ENCODE measurements at places on chromosomes 11 and 22.
A peak's percentile ranks its signal among the peaks of the same experiment; 100 is the strongest.

GRCh38 chr11:116386118-116386699 lies 386.6 kb downstream of the BUD13 start:
- DNase-seq, result no peak

DNA sequence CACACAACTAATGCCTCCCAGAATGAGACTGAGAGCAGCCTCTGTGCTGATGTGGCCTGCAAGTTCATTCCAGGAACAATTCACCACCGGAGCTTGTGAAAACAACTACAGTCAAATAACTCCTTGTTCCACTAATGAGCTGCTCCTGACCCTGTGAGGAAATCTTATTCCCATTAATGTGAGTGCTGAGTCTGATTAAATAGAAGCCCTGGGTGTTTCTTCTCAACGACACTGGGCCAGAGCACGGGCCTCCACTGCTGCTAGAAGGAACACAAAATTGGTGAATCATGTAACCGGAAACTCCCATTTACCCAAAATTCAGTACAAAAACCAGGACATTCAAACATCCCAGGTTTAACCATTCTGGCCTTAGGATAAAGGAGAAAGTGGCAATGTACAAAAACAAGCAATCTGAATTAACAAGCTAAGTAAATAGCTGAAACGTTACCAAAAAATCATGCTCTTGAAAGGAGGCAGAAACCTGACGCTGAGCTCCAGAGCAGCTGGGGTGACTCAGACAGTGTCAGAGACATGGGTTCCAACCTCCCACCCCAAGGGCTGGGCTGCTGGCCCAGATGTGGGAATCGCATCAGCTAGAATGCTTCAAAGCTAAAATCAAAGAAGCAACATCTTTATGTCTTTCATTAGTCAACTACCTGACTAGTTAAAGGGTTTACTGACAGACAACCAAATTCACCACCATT lies 26.7 kb downstream of the SERGEF start:
- DNase-seq, result no peak

DNA sequence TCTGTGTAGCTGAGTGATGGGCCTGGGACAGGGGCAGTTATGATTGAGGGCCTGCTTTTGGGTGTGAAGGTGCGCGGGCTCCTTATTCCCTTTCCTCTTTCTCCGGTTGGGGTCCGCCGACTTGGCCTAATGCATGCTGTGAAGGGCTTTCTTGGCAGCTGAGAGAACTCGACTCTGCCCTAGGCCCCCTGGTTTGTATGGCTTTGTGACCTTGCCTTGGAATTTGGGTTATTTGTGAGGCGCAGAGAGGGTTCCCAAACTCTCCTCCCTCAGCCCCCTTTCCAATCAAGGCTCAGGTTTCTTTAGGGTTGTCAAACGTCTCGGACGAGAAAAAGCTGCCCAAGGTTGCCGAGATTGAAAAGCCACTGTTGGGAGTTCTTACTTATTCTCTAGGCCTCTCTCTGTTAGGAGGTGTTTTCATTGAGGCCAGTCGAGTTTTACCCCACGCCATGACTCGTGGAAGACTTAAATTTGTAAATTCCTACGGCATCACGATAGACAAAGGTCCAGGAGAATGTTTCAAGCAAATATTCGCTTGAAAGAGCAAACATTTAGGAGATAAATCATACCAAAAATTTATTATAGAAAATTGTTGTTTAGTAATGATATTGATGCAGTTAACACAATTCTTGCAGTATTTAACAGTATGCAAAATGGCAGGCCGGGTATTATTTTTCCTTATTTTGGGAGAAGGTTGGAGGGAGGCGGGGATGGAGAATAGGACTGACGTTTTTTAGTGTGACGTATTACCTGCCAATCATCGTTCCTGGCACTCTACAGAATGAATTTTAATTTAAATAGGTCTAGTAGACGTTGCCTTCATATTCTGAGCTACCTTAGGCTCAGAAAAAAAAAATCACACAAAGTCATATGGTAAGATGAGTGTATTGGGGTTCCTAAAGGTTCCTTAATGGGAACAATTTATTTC lies 689 bp downstream of the PDHX start:
- DNase-seq, result no peak

- peak; percentile 87 for DNase-seq
Measured at GRCh38 chr11:34053161-34053686, 1.7 kb downstream of the CAPRIN1 start.

GRCh38 chr11:128685402-128686020 lies 8.4 kb upstream of the FLI1 start:
- peak; percentile 63 for DNase-seq

GRCh38 chr11:92264350-92264749 lies 39.7 kb downstream of the FAT3 start:
- DNase-seq, result no peak

- DNase-seq, result no peak
Measured at GRCh38 chr11:79414644-79415317, 26.0 kb downstream of the TENM4 start.

DNA sequence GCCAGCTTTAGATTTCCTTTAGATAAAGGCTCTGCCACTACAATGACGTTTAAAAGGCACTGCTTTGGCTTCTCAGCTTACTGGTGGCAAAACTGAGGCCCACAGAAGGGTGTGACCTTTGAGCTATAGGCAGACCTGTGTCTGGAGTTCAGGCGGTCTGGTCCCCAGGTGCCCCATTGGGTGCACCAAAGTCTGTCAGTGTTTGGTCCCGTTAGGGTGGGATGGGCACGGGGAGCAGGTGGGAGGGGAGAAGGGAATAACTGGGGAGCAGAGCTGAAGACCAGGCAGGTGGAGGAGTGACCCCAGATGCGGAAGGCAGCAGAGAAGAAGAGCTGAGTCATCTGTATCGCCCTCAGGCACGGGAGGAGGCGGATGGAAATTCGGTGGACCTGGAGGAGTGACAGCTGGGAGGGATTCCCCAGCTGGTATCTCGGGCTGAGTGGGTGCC lies 45.3 kb upstream of the GCAT start:
- no peak for DNase-seq

GRCh38 chr11:72743321-72744221 lies 8.6 kb downstream of the ARAP1 start:
- DNase-seq, result peak; percentile 52

GRCh38 chr11:33721426-33721825 lies 14.8 kb downstream of the CD59 start:
- DNase-seq, result no peak

DNA sequence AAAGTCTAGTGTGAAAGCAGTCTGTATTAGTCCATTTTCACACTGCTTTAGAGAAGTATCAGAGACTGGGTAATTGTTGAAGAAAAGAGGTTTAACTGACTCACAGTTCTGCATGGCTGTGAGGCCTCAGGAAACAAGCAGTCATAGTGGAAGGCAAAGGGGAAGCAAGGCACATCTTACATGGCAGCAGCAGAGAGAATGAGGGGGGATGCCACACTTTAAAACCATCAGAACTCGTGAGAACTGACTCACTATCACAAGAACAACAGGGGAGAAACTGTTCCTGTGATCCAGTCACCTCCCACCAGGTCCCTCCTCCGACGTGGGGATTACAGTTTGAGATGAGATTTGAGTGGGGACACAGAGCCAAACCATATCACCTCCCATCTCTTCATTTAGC lies 13.8 kb upstream of the TUBA8 start:
- no peak for DNase-seq

DNA sequence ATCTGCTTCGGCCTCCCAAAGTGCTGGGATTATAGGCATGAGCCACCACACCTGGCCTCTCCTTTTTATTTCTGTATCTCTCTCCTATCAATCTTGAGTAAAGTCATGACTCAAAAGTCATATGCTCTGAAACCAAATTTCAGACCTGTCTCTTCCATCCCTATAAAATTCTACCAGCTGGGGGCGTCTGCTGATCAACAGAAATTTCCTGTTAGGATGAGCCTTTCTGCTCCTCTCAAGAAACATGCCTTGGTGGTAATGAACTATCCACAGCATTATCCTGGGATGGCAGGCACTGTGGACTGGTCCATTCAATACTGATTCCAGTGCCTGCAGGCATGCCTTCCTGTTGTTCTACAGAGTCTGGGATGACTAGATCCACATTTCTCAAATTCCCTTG lies 472.6 kb downstream of the NELL1 start:
- no peak for DNase-seq

DNA sequence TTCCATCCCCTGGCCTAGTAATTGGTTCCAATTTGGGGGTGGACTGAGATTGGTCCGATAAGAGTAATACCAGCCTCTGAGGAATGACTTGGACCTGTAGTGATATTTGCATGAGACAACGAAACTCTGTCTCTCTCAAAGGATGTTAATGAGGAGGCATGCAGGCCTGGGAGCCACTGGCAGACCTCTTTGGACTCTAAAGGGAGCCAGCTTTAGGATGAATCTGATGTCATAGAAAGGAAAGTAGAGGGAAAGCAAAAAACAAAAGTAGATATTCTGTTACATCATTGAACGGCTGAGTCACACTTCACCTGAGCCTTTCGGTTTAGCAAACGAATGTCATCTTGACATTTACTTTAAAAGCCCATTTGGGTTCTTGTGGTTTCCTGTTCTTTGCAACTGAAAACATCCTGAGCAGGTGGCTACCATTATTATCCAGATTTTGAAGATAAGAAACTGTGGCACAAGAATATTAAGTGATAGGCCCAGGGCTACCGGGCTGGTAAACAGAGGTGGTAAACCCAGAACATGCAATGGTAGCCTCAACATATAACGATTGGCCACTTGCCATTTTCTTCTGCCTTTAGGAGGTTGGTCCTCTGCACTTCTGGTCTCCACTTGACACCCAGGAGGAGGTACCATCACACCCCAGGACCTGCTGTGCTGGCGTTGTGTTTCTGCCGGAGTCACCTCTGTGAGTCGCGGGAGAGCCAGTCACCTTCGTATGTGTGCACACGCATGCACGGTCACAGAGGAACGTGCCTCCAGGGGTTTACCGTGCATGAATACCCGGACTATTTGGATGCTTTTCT lies 42.7 kb downstream of the RTL6 start:
- no peak for DNase-seq

DNA sequence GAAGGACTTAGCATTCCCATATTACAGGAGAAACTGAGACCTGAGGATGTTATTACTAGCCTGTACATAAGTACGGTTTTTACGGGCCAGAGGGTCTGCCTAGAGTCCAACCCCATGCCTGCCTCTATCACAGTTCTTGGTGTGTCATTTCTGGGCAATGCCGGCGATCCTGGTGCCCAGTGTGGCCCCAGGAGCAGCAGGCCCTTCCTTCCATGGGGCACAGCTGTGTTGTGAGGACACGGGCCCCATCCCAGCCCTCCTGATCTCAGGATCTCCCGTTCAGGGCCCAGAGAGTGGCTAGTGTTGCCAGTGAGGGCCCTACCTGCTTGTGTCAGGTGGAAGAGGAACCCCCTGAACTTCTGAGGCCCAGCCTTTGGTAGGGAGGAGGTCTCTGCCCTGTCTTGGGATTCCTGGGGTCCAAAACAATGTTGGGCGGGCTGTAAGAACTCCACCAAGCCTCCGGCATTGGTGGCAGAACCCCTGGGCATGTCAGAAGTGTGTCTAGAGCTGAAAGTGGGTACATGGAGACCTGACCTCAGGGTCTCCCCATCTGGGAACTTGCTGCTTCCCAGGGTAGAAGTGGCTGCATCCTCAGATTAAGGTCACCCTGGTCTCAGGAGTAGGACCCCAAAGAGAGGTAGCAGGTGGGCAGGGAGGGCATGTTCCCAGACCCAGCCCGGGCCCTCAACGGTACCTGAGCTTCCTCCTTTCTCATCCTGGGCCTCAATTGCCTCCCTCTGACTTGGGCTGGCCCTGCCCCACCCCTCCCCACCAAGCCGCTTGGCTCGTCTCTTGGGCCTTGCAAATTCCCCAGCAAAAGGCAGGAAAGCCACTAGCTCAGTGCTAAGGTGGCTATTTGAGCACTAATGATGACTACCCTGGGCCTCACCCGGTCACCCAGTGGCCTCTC lies 74.6 kb upstream of the KCNQ1OT1 start:
- peak; percentile 32 for DNase-seq

GRCh38 chr11:17673951-17674350 lies 45.4 kb upstream of the MYOD1 start:
- no peak for DNase-seq

GRCh38 chr11:73233211-73233610 lies 15.1 kb downstream of the P2RY2 start:
- no peak for DNase-seq

GRCh38 chr11:107707215-107707671 lies 4.6 kb downstream of the SLN start:
- no peak for DNase-seq

DNA sequence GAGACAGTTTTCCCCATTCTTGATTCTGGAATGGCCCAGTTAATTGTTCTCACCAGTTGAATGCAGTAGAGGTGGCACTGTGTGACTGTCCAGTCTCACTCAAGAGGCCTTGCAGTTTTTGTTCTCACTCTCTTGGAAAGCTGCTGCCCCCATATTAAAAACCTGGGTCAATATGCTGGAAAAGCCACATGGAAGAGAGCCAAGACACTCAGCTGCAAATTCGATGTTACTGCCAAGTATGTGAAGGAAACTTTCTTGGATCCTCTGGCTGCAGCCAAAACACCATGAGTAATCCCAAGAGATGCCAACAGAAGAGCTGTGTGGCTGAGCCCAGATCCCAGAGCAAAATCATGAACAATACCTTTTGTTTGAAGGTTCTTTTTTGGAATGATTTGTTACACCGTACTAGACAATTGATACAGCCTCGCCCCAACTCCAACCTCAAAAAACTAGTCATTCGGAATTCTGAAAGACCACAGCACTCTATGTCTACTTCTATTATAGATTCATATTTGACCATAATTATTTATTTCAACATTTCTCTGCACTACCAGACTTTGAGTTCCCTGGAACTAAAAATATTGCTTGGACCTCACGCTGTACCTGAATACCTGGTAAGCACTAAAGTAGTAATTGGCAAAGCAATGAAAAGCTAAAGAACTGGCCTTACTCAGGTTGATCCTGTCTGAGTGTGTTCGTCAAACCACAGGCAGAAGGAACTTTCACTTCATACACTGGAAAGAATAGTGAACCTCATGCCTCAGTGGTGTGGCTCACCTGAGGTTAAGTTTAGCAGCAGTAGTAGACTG lies 378.8 kb downstream of the ETS1 start:
- no peak for DNase-seq

DNA sequence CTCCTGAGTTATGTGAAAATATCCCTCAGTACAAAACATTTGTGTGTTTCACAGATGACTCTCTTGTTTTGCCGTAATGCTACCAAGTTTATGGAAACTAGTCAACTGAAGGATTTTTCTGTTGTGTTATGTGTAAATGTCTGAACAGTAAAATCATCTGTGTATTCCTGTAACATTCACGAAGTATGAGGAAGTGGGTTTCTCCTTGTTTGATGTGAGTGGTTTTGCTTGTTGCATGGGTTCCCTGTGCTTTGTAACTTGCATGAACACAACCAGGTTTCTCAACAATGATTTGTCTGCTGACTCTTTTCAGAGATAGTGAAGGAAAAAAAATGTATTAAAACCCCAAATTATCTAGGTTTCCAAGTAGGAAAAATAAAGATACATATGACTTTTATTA lies 138.1 kb downstream of the PGR start:
- DNase-seq, result no peak

- no peak for DNase-seq
Measured at GRCh38 chr11:12789596-12790215, 115.5 kb downstream of the TEAD1 start.

Data from Right ventricle myocardium inferior (tissue), 1 donor.